ENCODE measurements at places on chromosomes 5 and 9.

- no peak for DNase-seq
Measured at GRCh38 chr9:123965801-123966686, 36.1 kb upstream of the DENND1A start.

GRCh38 chr5:153896701-153897100 is 142.0 kb downstream of the FAM114A2 start:
- DNase-seq, result peak; percentile 5

DNA sequence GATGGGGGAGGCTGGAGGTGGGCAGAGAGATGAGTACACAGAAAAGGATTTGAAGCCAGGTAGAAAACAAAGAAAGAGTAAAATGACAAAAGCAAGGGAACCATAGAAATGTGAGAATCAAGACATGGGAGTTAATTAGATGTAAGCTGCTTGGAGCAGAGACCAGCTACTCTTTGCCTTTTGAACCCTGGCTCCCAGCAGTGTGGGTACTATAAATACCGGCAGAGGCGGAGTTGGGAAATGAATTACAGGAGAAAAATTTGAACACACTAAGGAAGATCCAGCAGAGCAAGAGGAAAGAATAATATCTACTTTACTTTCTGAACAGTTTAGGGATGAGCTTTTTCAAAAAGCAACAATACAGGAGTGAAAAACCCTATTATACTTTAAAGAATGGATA is 36.5 kb downstream of the KIF24 start:
- DNase-seq, result no peak

DNA sequence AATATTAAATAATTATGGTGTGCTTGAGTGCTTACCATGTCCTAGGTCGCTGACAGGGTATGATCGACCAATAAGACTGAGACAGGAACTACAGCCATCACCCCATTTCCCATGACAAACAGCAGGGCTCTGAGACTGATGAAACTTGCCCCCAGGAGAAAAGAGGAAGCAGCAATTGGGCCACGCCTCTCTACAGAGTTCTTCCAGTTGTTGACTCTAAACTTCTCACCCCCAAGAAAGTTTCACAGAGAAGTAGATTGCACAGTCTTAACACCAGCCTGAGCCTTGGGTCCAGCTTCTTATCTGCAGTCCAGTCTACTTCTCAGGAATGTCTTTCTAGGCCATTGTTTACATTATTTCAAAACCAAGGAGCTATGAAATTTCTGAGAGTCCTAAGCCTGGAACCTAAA is 182.2 kb upstream of the ANKRD55 start:
- DNase-seq, result no peak

- no peak for DNase-seq
Measured at GRCh38 chr9:121871431-121872025, 220.1 kb downstream of the DAB2IP start.

- DNase-seq, result no peak
Measured at GRCh38 chr5:32538031-32538547, 47.3 kb upstream of the SUB1 start.

GRCh38 chr5:142634216-142635011 is 51.5 kb downstream of the FGF1 start:
- DNase-seq, result no peak

DNA sequence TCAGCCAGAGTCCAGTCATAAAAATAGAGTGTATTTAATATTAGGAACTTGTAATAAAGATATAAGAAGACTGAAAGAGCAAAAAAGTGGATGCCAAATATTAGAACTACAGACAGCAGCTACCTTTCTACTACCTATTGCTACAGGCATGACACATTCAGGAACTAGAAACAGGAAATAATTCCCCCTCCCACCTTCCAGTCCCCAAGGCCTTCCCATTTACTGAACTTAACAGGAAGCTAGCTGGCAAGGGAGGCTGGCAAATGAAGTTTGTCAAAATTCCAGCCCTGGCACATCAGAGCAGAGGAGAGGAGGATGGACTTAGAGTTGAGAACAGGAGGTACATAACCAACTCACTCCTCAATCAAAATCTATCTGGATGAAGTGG is 50.2 kb upstream of the RIC1 start:
- DNase-seq, result no peak
